ENCODE measurements at places on chromosomes 12 and 14. TPM values are rescaled to one million over a fixed set of nuclear protein-coding genes. Genes with fewer than 3 reads are reported as not detected.

DNA sequence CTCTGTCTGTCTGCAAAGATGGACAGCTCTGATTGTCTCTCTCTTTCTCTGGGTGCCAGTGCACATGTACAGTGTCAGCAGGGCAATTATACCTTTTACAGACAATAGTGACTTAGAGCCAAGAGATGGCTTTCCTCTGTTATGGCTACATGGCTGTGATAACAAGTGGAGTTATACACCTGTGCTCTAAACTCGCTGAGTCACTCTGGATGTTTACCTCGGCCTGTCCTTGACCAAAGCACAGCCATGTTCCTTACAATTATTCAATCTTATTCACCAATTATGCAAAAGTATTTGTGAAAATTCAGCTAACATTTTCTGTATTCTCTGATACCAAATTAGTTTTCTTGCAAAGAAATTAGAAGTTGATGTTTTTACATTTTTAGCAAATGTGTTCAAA lies 475.5 kb upstream of the CCDC196 start:
- DNase-seq = no peak

Gene CLEC1A
- total RNA-seq = not detected

Gene OR4E1
- not detected for total RNA-seq

Gene RBM23
- total RNA-seq = 56.8 TPM

Gene ESYT1
- 119 TPM for total RNA-seq

DNA sequence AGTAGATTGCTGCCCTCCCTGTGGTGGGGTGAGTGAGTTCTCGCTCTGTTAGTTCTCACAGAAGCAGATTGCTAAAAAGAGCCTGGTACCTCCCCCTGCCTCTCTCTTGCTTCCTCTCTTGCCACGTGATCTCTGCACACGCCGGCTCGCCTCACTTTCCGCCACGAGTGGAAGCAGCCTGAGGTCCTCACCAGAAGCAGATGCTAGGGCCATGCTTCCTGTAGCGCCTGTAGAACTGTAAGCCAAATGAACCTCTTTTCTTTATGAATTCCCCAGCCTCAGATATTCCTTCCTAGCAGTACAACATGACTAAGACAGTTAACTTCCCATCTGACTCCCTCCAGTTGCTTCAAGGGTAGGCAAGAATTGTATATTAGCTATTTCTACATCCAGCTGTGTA lies 76.2 kb downstream of the ETV6 start:
- no peak for DNase-seq

Gene SRRM4
- total RNA-seq = not detected
